HCEC 1CT (cell line): ENCODE measurements at places on chromosomes 13 and 19.
A peak's percentile ranks its signal among the peaks of the same experiment; 100 is the strongest.

GRCh38 chr13:56888455-56888854 is 252.3 kb upstream of the PRR20A start:
- no peak for DNase-seq

GRCh38 chr13:43309311-43309710 is 285.9 kb downstream of the DNAJC15 start:
- DNase-seq, result no peak

DNA sequence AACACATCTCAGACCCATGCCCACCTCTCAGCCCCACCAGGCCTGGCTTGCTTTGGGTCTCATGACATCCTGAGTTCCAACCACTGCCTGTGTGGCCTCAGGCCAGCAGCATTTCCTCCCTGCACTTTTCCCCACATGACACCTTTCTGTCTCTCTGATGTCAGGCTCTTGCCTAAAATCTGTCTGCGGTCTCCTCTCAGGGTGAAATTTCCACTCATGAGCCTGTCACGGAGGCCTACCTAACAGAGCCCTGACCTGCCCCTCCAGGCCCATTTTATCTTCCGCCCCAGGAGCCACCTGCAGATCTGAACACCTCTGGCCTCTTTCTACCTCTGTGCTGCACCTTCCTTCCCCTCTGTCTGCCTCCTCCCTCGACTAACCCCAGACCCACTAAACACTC is 93.5 kb downstream of the ZDHHC20 start:
- no peak for DNase-seq

GRCh38 chr13:40974460-40975407 is 44.4 kb downstream of the ELF1 start:
- peak; percentile 56 for DNase-seq

DNA sequence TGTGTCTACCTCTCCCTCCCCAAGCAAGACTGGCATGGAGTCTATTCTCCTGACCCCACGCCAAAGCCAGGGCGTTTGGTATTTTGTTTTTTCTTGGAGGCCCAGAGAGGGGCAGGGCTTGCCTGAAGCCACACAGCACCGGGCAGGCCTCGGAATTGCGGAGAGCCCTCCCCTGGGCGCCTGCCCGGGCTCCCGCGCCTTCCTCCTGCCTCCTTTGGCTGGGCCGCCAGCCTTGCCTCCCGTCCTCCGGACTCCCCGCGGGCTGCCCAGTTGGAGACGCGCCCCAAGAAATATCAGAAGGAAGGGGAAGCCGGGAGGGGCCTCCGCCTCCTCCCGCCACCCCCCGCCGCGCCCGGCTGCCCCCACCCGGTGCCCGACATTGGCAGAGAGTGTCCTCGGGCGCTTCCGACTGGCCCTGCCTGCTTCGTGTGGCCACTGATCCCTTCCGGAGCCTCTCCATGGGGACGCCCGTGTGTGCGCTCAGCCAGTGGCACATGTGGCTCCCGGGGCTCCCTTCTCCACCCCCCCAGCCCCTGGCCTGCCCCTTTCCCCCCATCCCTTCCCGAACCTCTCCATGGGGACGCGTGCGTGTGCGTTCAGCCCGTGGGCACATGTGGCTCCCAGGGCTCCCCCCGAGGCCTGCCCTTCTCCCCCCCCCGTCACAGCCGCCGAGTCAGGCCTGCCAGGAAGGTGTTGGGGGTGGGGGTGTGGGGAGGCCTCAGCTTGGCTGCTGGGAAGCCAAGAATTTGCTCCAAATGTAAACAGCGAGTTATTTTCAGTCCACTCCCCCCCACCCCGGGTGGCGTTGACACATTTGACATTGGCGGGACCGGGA is 37.3 kb downstream of the NFIC start:
- DNase-seq, result peak; percentile 85

DNA sequence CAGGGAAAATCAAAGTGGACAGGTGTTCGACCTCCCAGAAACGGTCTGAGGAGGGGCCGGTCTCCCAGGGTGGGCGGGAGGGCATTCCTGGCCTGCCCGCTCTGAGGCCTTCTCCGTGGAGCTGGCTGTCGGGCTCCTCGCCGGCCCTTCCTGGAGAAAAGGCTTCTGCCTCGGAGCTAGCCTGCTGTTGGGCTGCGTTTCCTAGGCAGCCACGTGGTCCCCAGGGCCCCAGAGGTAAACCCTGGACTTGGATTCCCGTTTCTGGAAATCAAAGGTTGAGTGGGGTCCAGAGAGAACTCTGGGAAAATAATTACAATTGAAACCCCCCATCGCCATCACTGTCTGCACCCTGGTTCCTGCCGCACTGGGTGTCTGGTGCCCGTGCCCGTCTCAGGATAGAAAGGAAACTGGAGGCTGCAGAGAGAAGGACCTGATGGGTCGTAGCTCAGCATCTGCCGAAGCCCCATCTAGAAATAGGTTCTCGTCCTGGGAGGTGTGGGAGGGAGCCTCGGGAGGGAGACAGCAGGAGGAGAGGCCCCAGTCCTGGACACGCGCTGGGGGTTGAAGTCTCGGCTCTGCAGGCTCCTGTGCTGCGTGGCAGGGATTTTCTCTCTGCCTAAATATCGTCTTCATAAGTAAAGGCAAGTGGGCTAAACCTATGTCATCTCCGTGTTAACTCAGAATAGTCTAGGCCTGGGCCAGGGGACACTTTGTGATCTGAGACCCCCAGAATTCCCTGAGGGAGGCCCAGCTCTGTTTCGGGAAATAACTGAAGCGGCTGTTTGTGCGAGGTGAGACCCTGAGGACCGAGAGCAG is 7.7 kb upstream of the PROZ start:
- no peak for DNase-seq

DNA sequence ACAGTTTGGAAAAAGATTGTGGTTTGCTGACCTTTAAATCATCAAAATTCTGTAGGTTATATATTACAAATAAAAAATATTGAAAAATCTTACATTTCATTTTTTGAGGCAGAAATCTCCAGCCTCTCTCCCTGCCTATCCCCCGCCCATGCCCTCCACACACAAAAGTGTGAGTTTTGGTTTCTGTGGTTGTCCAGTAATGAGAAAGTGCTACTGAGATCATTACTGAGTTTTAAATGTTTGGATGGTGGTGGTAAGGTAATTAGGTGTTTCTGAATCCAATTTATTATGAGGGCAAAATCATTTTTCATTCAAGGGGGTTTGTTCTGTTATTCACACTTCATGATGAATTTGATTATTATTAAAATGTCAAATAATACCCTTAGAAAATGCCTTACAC is 448.0 kb upstream of the SLC10A2 start:
- no peak for DNase-seq

DNA sequence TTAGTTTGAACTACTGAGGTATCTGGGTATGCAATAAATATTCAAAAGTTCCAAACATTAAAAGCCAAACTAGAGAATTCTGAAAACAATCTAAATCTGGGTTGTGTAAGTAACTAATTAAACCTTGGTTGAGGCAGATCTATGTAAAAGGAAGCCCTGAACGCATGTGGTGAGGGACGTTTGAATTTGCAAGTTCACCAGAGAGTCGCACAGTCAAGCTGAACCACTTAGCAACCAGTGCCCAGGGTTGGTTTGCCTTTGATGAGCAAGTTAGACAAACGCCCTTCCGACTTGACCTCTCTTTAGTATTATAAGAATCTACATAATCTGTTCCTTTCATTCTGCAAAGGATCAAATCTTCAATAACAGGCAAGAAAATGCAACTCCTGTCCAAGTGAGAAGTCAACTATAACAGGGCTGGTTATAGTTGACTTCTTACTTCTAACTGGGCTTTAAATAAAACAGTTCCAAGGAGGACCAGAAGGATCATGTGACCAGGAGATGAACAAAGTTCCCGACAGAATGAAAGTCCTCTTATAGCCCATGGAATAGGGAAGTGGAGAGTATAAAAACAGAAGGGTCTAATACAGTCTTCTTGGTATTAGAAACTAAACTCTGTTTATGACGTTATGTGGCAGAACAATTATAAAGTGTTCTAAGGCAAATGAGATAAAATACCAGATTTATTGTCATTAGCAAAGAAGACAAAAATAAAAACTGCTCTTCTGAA is 40.6 kb downstream of the PHF11 start:
- no peak for DNase-seq

GRCh38 chr13:112910016-112910415 is 59.0 kb upstream of the MCF2L start:
- DNase-seq, result no peak

DNA sequence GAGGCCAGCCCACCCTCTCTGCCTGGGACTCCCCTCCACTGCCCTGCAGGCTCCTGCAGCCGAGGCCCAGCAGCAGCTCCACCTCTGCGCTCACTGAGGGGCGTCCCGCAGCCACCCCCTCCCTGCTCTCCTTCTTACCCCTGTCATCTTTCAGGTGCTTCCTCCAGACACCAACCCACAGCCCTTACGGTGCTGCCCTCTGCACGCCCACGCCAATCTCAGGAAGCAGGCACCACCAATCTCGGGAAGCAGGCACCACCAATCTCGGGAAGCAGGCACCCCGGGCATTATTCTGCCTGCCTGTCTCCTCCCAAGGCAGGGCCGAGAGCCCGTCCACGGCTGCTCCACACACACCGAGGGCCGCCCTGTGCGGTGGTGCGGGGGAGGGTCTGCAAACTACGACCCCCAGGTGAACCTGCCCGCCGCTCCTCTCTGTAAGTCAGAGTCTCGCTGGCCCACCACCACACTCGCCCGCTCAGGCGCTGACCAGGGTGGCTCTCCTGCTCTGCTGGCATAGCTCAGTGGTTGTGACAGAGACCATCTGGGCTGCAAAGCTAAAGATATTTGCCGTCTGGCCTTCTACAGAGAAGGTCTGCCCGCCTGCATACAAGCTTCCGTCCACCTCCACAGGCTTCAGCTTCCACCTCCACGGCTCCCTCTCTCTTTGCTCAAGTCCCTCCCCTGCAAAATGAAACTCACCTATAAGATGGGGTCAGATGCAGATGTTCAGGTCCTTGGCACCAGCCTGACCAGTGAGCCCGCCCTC is 2.9 kb downstream of the LSM7 start:
- no peak for DNase-seq

DNA sequence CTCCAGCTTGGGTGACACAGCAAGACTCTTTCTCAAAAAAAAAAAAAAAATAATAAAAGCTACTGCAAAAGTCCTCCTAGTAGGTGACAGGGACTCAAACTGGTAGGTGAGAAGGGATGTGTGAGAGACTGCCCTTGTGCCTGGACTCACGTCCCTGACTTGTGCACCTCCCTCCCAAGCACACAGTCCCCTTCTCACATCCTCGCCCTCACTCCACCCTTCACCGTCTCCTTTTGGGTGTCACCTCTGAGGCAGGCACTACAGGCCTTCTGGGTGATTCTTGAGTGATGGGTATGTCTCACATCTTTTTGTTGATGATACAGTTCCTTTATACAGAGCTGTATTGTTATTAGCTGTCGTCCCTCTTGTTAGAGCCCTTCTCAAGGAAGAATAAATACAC is 170.5 kb downstream of the TM9SF2 start:
- no peak for DNase-seq

DNA sequence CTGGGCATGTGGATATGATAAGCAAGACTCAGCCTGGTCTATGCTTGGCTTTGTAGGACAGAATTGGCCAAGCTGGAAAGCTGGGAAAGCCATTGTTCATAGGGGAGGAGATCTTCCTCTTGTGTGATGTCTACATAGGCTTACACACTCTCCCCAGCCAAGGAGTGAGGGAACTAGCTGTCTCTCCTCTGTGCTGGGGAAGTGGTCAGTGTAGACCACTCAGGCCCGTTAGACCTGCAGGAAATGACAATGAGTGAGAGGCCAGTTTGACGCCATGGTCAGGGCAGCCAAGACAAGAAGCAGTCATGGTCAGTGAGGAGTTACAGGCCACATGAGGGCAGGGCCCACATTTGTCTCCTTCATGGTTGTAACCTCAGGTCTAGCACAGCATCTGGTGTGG is 159.1 kb upstream of the KL start:
- no peak for DNase-seq

GRCh38 chr19:6060600-6061375 is 49.5 kb downstream of the RFX2 start:
- peak; percentile 47 for DNase-seq

GRCh38 chr19:45881909-45882528 is 3.9 kb downstream of the IRF2BP1 start:
- no peak for DNase-seq

DNA sequence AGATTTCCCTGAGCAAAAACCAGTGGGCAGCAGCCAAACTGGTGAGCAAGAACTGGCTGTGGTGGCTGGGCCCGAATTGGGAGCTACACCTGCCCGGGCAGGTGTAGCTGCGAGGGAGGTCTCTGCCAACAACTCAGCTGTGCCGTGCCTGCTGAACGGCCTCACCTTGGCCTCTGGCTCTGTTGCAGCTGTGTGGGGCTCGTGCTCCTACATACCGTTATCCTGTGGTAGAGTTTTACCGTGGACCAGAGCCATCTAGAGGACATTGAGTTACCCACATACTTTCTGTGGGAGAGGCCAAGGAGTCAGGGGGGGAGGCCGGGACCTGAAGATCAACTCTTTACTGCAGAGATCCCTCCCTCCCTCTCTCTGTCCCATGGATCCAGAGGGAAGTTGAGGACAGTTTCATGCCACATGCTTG is 113.2 kb downstream of the TM9SF2 start:
- peak; percentile 38 for DNase-seq

GRCh38 chr13:24997367-24997967 is 98.5 kb upstream of the PABPC3 start:
- peak; percentile 17 for DNase-seq

- DNase-seq, result peak; percentile 32
Observed at GRCh38 chr13:83311886-83312577, 570.2 kb downstream of the SLITRK1 start.

DNA sequence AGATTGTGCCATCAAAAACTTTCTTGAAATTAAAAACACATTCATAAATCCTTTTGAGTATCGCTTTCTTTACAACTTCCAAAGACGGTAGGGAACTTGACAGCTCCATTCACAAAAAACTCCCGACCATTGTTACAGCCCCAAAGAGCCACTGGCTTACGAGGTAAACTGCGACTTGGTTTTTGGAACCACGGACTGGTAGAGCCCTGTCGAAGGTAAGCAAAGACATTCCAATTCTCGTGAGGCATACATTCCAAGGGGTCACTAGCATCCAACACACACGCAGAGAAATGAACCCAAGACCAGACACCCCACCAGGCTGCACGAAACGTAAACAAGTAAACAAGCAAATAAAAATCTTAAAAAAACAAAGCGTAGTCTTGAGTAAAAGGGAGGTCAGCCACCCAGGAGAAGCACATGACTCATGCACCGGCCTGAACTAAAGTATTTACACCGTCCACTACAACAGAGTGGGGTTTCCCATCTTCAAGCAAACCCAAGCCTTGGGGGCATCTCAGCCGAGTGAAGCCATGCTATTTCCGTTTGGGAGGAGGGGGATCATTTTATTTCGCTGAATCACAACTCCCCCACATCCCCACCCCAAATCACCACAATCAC is 1.4 kb downstream of the BRD4 start:
- DNase-seq, result peak; percentile 70

- no peak for DNase-seq
Observed at GRCh38 chr19:48296963-48297734, 27.3 kb downstream of the ZNF114 start.

DNA sequence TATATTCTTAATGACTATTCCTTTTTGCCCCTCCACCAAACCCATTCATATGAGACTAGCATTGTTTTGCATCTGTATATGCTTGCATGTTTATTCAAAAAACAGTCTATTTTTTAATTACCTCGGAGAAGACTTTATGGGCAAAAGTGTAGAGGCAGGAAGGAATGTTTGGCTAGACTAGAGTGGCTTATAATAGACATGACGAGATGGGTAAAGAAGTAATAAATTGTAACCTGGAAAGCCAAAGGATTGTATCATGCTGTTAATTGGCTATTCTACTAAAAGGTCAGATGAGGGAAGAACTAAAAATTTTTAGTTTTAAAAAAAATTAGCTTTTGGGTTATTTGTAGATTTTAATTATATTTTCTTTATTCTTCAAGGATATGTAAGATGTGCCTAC is 91.1 kb downstream of the FNDC3A start:
- DNase-seq, result no peak

- no peak for DNase-seq
Observed at GRCh38 chr13:86409466-86410241, 610.4 kb upstream of the SLITRK6 start.

GRCh38 chr19:55673889-55674288 is 1.1 kb upstream of the EPN1 start:
- no peak for DNase-seq
